ENCODE measurements at places on chromosomes 13 and 19.

GRCh38 chr19:11125994-11126685 is 29.4 kb downstream of the SPC24 start:
- DNase-seq = peak; percentile 59

GRCh38 chr13:48210178-48210577 is 22.8 kb upstream of the ITM2B start:
- no peak for DNase-seq

GRCh38 chr19:58575183-58576041 is 2.3 kb upstream of the MZF1 start:
- DNase-seq = peak; percentile 64

- no peak for DNase-seq
Observed at GRCh38 chr13:48068036-48068435, 26.9 kb downstream of the MED4 start.

DNA sequence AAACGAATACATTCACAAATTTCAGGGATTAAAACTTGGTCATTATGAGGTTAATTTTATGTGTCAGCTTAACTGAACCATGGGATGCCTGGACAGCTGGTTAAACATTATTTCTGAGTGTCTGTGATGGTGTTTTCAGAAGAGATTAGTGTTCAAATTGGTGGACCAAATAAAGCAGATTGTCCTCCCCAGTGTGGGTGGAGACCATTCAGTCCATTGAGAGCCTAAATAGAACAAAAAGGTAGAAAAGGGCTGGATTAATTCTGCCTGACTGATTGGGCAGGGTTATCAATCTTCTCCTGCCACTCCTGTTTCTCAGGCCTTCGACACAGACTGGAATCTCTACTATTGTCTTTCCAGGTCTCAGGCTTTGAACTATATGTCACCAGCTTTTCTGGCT is 203.8 kb upstream of the SLITRK6 start:
- no peak for DNase-seq

GRCh38 chr13:37769078-37769477 is 100.5 kb downstream of the TRPC4 start:
- DNase-seq = no peak

DNA sequence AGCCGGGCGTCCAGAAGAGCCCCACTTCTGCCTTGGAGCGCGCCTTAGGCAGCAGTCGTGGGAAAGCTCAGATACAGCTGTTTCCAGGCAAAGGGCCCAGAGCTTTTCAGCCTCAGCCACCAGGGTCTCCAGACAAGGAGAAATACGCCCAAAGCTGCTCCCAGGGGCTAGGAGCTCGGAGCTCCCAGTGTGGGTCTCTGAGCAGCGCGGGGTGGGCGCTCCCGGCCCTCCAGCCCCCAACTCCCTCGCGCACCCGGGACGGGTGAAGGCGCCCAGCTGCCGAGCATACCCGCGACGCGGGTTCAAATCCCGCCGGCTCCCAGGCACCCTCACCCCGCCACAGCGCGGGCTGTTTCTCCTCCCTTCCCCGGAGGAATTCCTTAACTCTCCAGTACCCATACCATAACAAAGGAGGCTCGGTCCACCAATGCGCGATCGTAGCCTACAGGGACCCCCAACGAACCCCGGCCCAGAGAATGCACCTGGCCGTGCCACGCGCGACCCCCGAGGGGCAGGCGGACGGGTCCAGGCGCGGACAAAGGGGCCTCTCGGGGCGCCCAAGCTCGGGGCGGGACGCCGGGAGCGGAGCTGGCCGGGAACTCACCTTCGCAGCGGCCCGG is 507 bp downstream of the COL4A1 start:
- DNase-seq = no peak
